ENCODE measurements at places on chromosomes 12 and 14. TPM values are rescaled to one million over a fixed set of nuclear protein-coding genes. Genes with fewer than 3 reads are reported as not detected.
A peak's percentile ranks its signal among the peaks of the same experiment; 100 is the strongest.

DNA sequence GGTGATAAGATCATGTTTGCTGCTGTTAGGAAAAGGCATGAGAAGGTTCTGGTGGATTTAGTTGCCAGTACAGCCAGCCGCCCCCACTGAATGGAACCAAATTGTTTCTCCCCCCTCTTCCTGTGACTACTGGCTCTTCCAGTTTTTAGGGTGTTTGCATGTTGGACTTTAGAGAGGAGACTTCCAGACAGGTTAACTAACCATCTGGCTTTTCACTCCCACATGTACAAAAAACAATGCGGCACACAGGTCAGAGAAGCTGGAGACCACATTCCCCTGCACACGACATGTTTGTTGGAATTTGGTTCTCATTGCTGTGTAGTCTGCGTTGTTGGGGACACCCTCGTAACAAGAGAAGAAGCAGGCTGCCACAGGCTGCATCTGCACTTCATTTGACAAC lies 103.9 kb upstream of the TMEM132C start:
- no peak for DNase-seq

DNA sequence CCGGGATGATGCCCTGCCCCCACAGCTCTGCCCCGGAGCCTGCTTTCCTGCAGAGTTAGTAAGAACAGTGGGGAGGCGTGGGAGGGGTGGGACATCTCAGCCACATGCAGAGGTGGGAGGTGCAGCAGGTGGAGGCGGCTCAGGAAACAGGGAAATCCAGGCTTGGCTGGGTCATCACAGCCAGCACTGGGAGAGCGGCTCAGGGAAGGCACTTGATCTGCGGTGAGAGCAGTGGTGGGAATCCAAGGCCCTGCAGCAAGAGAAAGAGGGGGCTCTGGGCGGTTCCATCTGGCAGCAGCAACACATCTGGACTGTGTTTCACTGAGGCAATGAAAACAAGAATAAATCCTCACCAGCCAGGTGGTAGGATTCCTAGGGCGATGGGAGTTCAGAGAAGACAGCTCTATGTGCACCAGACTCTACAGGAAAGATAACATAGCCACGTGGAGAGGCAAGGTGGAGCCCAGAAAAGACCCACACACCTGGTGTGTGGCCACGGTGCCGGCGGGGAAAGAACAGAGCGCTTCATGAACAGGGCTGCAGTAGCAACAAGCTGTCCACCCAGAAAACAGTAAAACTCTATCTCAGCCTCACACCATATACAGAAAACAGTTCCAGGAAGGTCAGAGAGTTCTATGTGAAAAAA lies 57.6 kb downstream of the CCDC85C start:
- no peak for DNase-seq

GRCh38 chr12:6274231-6275221 lies 36.0 kb upstream of the PLEKHG6 start:
- DNase-seq, result peak; percentile 75

GRCh38 chr14:33230021-33230420 lies 291.3 kb downstream of the NPAS3 start:
- no peak for DNase-seq

GRCh38 chr14:70643967-70644366 lies 2.3 kb downstream of the TTC9 start:
- no peak for DNase-seq

DNA sequence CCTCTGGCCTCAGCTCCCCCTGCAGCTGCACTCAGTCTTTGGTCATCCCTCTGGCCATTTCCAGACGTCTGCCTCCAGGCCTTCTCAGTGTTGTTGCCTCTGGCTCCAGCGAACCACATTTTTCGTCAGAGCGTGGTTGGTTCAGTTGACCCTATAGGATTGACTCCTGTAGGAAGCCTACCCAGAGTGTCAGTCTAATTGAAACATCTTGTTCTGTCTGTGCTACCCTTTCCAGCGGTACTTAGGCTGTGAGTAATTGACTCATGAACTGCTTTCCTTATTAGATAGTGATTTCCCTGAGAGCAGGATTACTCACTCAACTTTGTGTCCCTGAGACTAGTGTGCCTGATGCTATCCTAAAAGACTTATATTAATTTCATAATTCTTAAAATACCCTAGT lies 373.2 kb downstream of the ATP23 start:
- DNase-seq, result peak; percentile 69

DNA sequence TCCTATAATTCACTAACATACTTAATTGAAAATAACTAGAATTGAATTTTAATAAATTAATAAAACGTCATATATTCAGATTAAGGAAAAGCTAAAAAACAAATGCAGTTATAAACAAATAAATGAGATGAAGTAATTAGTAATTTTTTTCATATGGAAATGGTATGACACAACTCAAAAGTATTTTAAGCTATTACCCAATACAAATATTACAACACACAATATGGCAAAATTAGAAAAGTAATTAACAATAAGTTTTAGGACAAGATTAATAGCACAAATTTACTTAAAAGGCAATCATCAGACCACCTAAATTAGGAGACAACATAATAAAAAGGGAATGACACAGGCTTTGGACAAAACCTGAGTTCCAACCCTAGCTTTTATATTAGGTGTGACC lies 81.7 kb downstream of the EEA1 start:
- DNase-seq, result no peak

DNA sequence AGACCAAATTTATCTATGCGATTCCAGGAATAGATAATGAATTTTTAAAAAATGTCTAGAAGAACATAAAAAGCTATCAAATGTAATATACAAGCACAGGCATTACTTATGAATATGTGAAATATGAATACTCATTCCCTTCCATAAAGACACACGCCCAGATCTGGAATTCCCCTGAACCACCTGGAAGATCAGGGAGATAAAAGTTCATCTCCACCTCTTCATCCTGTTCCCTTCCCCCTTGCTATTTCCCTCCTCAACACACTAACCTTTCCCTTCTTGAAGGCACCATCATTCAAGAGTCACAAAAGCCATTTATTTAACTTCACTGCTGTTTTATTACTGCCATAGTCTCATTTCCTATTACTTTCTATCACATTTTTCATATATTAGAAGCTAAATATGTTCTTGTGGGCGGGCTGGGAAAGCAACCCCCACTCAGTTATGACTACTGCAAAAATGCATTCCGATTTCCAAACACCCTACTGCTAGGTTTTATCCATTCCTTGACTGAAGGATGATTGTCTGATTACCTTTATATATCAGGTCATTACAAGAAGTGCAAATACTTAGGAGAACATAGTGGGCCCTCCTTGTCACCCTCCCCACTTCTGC lies 16.1 kb downstream of the FGD6 start:
- no peak for DNase-seq

GRCh38 chr12:104464899-104465298 lies 8.2 kb downstream of the CHST11 start:
- peak; percentile 35 for DNase-seq

- no peak for DNase-seq
Measured at GRCh38 chr12:513446-513845, 53.7 kb downstream of the B4GALNT3 start.

DNA sequence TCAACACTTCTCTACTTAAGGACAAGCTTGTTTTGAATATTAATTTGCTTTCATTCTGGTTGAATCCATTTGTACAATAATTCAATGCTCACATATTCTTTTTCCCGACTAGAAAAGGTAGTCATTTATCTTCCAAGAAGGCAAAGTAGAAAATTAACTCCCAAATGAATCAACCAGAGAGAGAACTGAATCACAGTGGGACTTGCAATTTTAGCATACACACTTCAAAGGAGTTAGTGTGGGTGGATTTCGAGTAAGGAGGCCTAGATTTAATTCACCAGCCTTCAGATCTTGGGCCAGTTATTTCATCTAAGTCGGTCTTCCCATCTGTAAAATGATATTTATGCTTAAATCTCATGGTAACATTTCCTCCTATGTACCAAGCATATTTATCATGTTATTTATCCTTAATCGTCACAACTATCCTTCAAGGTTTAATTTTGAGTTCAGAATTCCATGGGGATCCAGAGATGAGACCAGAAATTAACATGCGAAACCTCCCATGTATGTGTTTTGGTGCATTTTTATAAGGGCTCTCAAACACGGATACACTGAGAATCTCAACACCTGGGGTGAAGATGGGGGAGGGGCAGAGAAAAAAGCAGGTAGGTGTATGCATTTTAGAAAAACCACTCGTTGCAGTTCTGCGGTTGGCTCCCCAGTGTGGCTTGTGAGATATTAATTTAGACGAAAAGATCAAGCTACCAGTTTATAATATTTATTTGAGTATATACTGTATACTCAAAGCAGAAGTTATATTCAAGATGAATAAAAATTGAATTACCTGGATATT lies 38.9 kb upstream of the IL22 start:
- DNase-seq, result no peak

DNA sequence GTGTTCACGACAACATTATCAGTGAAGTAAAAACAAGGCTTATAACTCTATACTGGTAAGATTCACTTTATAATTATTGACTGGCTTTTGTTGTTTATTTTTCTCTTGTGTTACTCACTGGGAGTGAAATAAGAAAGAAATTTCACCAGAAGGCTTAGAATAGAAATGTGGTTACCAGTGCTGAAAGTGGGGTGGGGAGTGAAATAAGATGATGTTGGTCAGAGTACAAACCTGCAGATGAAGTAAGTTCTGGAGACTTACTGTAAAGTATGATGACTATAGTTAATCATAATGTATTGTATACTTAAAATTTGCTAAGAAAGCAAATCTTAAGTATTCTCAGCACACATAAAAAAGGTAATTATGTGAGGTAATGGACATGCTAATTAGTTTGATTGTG lies 198.4 kb downstream of the KLHL28 start:
- no peak for DNase-seq

GRCh38 chr12:81021834-81022233 lies 56.0 kb upstream of the ACSS3 start:
- no peak for DNase-seq

DNA sequence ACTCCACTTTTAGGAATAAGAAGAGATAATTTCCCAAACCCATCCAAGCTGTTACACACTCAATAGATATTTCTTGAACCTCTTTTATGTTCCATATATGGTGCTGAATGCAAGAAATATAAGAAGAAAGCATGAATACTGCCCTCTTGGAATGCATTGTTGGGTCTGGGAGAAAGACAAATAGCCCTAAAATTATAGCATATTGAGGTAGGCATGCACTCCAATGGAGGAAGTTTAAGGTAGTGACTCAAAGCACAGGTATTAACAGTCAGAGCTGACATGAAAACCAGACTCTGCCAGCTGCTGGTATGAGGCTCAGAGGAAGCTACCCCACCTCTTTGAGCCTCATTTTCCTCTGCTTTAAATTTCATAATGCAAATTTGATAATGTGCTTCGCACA lies 261.3 kb upstream of the NOS1 start:
- DNase-seq, result peak; percentile 46

DNA sequence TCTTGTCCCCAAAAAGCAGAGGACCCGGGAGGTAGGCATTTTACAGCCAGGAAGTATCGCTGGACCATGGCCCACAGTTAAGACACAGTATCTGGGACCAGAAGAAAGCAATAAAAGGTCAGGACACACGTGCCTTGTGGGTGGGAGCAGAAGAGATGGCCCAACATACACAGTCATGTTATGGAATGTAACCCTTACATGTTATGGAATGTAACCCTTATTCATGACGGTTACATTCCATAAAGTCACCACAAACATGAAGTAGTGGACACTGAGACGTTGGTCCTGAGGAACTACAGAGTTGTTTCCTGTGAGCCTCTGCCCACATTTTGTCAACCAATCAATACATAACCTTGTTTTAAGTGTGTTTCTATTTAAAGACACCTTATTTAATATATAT lies 285.6 kb upstream of the FKBP4 start:
- DNase-seq, result no peak

- DNase-seq, result peak; percentile 57
Measured at GRCh38 chr14:76386944-76387782, 11.2 kb downstream of the ESRRB start.

DNA sequence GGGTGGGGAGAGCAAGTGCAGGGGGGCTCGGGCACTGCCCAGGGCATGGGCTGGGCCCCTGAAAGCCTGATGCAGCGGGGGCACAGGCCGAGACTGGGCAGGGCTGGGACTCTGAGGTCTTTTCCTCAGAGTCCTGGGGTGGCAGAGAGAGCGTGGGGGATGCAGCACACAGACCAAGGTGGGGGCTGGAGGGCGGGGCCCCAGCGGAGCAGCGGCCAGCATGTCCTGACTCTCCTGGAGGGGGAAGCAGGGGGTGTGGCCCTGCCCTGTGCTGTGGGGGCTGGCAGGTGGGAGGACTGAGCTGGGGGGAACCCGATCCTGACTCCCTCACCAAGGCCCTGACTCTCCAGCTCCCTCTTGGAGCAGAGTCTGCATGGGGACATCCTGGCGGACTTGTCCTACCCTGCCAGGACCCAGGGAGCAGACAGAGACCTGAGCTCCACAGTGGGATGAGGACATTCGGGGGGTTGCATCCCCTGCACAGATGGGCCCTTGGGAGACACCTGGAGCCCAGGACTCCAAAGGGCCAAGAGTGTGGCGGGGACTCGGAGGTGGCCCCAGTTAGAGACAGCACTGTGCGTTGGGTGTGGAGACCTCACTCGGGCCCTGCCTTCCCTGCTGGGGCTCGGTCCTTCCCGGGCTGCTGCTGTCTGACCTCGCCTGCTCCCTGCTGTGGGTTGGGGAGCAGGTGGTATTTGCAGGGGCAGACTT lies 326.1 kb downstream of the TMEM121 start:
- DNase-seq, result no peak

GRCh38 chr12:56903374-56903773 lies 30.8 kb downstream of the SDR9C7 start:
- DNase-seq, result no peak

GRCh38 chr12:12890543-12891079 lies 751 bp upstream of the GPRC5A start:
- DNase-seq, result peak; percentile 92

CYP46A1 gene
- total RNA-seq, result 0.02 TPM

COCH gene
- total RNA-seq, result not detected

B4GALNT3 gene
- total RNA-seq, result 1.8 TPM

ANO2 gene
- total RNA-seq, result 0.86 TPM

NTS gene
- total RNA-seq, result not detected

FAM234B gene
- 5.1 TPM for total RNA-seq

NDRG2 gene
- 2.2 TPM for total RNA-seq

TMEM132C gene
- total RNA-seq, result not detected

All from M059J (cell line).